Large intestine (tissue), 12 donors: ENCODE measurements at places on chromosomes 1 and 21. TPM values are rescaled to one million over a fixed set of nuclear protein-coding genes. Genes with fewer than 3 reads are reported as not detected.

The OR2L13 gene
- 0.09 TPM for polyA plus RNA-seq

- H3K4me3 ChIP-seq: no peak overlapping the region
- H3K4me1 ChIP-seq: no peaks in the 10 kb centered on the region
Measured at GRCh38 chr1:247287460-247287859, 31.6 kb downstream of the VN1R5 start.

The SHE gene
- polyA plus RNA-seq: 6.1 TPM

DNA sequence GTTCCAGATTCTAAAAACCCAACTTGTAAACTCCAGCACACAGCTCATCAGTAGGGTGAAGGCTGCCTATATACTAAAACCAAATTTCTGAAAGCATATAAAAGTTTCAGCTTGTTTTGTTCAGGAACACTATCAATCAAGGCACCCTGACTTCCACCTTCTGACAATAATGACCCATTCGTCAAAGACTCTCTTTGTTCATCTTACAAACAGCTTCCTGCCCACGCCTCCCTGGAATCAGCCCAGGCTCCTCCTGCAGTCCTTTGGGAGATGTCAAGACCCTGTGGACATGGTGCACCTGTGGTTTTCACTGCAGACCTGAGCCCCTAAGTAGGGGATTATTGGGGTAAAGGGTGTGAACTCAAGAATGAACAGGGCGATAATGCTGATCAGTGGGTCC, 178.9 kb upstream of the CAMK1G start:
- no peaks in the 10 kb centered on the region for H3K36me3 ChIP-seq
- H3K4me1 ChIP-seq: no peaks in the 10 kb centered on the region
- H3K27ac ChIP-seq: no peak overlapping the region
- H3K4me3 ChIP-seq: no peak overlapping the region

The S1PR1 gene
- polyA plus RNA-seq: 10.0 TPM

The LRIG2 gene
- polyA plus RNA-seq: 12.6 TPM

The SRSF10 gene
- polyA plus RNA-seq: 169 TPM

The TM2D1 gene
- polyA plus RNA-seq: 54.5 TPM

The CD1B gene
- not detected for polyA plus RNA-seq

DNA sequence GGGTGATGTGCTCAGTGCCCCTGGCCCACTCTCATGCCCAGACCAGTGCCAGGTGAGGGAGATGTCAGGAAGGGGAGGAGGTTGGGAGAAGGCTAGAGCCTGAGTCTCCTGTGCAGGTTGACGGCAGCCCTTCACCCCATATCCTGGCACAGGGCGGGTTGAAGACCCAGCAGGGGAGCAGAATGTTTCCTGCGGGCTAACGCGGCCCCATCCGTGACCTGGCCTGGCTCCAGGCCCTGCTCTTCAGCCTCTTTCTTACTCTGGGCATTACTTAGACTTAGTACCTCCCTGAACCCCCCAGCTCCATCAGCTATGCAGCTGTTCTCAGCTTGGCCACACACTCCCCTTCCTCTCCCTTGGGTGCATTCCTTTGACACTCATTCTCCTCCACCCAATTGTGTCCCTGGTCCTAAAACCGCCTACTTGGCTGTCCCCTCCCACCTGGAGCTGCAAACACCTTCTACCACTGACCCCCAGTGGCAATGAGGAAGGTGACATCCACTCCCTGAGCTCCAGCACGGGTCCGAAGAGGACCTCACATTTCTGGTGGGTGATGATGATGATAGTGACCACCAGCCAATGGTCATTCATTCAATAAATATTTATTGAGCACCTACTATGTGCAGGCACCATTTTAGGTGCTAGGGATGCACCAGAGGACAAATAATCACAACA, 179.0 kb downstream of the PTPRU start:
- H3K36me3 ChIP-seq: no peaks in the 10 kb centered on the region
- no peak overlapping the region for H3K27ac ChIP-seq
- DNase-seq: no peak
- H3K27me3 ChIP-seq: no peaks in the 10 kb centered on the region
- H3K4me3 ChIP-seq: no peak overlapping the region
- H3K4me1 ChIP-seq: no peaks in the 10 kb centered on the region
